Hepatocyte (in vitro differentiated cells): ENCODE measurements at places on chromosomes 6 and 20.

GRCh38 chr20:41654884-41655283 lies 36.7 kb upstream of the CHD6 start:
- DNase-seq: peak; percentile 52

- DNase-seq: no peak
Measured at GRCh38 chr6:27593200-27593818, 120.4 kb upstream of the ZNF184 start.

DNA sequence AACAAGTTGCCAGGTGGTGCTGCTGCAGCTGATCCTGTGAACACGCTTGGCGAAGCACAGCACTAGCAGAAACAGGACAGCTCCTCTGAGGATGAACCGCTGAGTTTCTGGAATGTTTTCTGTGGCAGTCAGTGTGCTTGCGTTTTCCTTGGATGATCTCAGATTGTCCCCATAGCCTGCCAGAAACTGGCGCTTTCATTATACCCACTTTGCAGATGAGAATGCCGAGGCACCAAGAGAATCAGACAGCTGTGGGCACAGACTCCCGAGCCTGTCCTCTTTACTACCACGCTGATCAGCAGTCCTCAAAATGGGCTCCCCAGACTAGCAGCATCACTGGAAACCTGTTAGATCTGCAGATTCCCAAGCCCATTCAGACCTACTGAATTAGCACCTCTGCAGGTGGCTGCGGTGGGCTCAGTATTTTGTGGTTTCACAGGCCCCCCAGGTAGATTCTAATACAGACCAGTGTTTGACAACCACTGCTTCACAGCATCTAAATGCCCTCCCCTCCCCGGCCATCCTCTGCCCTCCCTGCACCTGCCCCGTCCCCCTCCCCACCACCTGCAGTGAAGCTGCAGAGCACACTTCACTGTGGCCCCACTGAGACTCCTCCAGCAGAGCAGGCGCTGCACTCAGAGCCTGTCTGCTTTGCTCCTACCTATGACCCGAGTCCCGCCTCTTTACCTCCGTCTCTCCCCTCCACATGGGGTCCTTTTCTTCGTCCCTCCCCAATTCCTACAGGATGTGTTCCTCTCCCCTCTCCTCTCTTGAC lies 29.6 kb downstream of the SPATA2 start:
- no peak for DNase-seq

- DNase-seq: no peak
Measured at GRCh38 chr20:17524560-17524959, 6.6 kb downstream of the BFSP1 start.
